CD4-positive, alpha-beta T cell treated with Interferon alpha-2 for 1 hour (primary cell): ENCODE measurements at places on chromosomes 2 and 18.

DNA sequence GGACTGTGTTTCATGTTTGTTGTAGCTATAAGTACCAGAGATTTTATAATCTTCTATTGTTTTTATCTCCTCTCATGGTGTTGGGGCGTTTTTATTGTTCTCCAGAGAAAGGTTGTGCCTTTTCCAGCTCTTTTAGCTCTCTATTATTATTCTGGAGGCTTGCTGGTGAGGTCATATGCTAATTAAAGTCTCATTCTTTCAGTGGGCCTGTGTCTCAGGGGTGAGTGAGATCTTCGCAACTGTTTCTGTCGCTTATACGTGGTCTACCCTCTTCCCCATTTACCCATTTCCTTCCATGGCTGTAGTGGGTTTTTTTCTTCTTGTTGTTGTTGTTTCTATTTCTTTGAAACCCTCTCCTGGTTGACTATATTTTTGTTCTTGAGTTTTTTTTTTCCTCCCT lies 584.9 kb downstream of the TMEM182 start:
- DNase-seq, result no peak

- no peak for DNase-seq
Observed at GRCh38 chr2:127124426-127124825, 17.5 kb upstream of the BIN1 start.

- DNase-seq, result no peak
Observed at GRCh38 chr2:95332036-95332435, 34.9 kb downstream of the KCNIP3 start.

GRCh38 chr18:72634500-72634899 lies 90.4 kb upstream of the CBLN2 start:
- DNase-seq, result no peak

DNA sequence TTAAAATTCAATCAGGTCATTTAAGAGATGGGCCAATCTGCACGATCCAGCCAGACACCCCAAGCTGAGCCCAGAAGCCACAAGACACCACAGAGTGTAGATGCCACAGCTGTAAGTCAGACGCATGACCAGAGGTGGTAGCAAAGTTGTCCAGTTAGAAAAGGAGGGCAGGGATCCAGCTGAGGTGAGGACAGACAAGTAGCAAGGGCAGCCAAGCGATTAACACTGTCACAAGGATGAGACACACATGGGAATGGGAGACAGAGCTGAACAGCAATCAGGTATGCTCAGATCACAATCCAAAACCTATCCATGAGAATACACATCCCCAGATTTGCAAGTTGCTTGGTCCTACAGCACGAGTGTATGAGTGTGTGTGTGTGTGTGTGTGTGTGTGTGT lies 143.4 kb upstream of the STK17B start:
- DNase-seq, result no peak

DNA sequence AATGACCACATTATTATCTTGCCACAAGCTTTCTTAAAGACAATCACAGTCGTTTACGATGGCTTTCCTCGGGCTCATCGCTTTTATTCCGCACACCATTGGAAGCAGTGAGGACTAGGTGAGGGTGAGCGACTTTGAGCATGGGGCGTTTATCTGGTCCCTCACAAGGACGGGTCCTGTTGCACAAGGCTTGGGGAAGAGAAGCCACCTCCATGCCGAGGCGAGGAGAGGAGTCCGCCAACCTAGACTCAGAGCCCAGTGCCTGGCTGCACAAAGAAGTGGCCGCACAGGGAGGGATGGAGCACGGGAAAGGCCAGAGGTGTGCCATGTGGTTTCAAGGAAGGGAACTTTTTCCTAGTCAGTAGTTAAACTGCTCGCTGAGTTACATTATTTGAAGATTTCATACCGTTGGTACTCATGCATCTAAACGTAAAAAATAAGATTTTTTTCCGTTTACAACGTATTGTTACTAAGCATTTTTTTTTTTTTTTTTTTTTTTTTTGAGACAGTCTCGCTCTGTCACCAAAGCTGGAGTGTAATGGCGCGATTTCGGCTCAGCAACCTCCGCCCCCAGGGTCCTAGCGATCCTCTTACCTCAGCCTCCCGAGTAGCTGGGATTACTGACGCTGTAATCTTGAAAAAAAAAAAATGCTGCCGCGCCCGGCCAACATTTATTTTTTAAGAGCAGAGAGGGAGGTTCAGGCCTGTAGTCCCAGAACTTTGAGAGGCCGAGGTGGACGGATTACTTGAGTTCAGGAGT lies 849 bp upstream of the CYP27C1 start:
- DNase-seq, result no peak

GRCh38 chr2:102703748-102704147 lies 58.1 kb upstream of the TMEM182 start:
- peak; percentile 9 for DNase-seq

DNA sequence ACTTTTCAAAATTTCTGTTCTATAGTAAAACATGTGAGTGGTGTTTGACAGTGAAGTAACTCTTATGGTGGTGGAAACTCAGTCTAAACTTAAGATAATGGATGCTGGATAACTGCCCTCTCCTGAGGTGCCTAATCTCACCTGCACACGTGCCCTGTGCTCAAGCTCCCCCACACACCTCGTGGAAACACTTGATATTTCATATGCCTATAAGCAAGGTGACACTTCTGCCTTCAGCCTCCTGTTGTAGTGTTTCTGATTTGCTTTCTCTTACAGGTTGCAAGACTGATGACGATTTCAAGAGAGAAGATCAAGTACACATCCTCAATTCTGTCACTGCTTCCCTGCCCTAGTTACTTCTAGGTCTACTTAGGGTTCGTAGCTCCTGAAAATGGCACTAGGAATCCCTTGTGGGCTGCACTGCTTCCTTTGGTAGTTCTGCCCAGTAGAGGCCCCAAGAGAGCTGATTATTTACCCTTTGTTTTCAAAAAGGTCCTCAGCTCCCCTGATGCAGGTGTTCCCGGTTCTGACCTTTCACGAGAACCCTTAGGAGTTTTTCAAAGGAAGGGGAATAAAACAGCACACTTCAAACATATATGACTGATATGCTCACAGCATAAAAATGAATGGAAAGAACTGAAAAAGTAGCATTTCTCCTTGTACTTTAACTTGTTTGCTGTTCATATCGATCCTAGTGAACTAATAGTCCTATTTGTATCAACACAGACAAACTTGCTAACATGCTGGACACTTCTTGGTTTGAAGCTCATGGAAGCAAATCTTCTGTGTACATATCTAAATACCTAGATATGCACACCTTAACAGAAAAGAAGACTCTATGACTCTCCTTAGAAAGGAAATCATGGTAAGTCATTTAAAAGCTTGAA lies 6.7 kb downstream of the CAVIN2 start:
- DNase-seq, result no peak

GRCh38 chr2:96867756-96868554 lies 1.9 kb downstream of the SEMA4C start:
- no peak for DNase-seq

DNA sequence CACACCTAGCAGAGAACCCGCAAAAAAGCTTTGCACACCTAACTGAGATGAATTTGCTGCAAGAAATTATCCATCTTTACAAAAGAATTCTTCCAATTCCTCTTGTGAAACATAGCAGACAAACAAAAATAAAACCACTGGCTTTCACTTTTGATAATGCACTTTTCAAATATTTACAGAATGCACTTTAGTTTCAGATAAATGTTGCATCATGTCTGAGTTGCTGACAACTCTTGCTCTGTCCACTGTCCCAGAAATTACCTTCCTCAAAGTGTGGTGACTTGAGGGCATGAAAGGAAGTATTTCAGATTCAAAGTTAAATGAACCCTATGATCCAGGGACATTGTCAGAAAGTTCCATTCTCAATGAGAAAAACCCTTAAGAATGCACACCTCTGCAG lies 256.2 kb upstream of the PARD3B start:
- no peak for DNase-seq

DNA sequence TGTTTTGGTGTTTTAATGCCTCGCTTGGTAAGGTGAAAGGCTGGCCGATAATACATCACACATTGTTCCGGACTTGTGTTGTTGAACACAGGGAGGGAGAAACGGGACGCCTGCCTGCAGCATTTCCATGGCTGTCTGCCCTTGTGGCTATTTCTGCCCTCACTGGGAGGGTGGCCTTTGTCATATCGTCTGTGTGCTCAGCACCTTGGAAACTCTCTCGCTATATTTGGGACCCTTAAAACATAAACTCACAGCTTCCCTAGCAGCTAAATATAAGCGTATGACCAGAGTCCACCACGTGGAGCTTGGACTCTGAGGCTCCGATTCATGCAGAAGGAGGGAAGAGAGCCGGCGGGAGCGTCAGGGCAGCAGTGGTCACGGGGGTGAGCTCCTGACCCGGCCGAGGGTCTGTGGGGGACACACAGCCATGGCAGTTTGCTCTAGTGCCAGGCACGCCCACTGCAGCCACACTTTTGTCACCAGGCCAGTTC lies 111.7 kb downstream of the SH3BP4 start:
- DNase-seq, result no peak

DNA sequence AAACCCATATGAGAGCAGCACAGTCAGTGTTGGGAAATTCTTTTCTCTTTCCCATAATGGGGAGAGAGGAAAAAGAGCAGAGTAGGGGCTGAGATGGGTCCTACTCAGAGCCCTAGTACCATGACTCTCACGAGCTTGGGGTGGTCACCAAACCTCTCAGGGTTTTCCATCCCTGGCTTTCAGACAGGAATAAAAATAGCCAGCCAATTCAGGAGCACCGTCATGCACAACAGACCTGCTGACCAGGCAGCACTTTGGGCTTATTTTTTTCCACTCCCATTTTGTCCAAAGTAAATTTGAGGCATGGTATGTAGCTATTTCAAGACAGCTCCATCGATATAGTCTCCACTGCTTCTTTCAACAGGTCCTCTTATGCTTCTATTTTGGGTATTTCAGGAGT lies 86.4 kb downstream of the TGFA start:
- no peak for DNase-seq

DNA sequence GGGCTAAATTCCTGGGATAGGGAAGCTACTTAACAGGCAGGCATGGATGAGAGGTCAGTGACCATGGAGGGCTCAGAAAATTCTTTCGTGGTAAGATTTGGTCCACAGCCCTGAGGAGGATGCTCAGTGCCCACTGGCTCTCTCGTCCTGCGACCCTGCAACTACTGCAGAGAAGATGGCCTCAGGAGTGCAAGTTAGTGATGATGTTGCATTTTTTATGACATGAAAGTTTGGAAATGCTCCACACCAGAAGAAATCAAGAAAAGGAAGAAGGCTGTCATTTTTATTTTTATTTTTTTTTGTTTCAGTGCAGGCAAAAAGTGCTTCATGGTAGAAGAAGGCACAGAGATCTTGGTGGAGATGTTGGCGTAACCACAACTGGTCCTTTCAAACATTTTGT lies 238.6 kb upstream of the PARD3B start:
- DNase-seq, result no peak

GRCh38 chr18:78523850-78524249 lies 455.8 kb upstream of the SALL3 start:
- DNase-seq, result no peak

DNA sequence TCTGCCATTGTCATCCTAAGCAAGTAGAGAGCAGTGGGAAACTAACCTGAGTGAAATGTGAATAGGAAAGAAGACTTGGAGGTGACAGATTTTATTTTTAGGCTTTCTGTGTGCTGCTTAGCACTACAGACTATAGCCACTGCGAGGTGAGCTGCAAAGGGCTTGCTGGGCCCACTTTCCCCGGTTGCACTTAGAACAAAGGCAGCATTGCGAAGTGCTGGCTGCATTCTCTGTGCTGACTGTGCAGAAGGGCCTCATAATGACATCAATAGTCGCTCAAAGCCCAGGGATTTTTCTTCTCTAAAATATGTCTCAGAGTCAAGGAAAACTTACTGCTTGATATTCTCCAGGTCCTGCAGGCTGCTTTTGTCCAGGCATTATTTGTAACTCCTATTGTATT lies 592.1 kb downstream of the TDRD15 start:
- DNase-seq, result no peak

DNA sequence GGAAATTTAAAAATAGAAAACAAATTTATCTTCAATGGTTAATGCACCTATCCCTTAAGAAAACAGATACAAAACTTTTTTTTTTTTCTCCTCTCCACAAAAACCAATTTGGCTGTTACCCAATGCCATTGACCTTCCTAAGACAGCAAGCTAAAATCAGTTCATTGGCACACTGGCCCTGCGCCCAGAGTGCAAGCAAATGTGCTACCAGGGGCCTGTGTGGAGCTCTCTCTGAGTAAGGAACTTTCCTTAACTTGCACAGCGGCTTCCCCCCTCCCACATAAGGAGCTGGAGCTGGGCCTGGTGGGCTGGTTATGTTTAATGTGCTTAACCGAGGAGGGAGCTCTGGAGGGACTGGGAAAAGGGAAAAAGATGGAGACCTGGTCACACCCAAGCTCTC lies 17.6 kb upstream of the POU3F3 start:
- no peak for DNase-seq

DNA sequence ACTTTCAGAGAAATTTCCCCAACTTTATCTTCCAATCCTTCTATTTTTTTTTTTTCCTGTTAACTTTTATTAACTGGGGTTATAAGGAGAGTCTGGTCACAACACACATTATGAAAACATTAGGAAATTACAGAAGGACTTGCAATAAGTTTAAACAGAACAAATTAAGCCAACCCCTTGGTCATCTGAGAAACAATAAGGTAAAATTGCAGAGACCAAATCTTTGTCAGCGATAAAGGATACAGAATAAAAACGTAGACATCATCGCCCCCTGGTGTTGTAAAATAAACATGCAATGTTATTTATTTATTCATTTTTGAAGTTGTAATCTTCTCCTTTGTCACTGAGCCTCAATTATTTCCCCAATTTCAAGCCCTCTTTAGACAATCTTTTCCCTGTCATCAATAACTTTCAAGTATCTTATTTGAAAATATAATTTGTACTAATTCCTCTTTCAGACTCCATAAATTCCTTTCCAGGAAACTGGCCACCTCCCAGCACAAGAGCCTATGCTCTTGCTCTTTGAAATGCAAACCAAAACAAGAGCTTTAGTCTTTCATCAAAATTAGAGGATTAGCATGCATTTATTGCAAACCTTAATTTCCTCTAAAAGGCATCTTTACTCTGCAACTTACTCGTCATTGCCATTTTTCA lies 19.5 kb downstream of the G6PC2 start:
- DNase-seq, result no peak

DNA sequence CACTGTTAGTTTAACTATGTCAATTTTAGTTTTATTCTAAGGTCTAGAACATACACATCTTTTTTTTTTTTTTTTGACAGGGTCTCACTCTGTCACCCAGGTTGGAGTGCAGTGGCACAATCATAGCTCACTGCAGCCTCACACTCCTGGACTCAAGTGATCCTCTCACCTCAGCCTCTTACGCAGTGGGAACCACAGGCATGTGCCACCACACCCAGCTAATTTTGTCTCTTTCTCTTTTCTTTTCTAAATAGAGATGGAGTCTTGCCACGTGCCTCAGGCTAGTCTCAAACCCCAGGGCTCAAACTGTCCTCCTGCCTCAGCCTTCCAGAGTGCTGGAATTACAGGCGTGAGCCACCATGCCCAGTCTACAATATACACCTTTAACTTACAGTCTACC lies 69.5 kb upstream of the CHRNA1 start:
- no peak for DNase-seq

DNA sequence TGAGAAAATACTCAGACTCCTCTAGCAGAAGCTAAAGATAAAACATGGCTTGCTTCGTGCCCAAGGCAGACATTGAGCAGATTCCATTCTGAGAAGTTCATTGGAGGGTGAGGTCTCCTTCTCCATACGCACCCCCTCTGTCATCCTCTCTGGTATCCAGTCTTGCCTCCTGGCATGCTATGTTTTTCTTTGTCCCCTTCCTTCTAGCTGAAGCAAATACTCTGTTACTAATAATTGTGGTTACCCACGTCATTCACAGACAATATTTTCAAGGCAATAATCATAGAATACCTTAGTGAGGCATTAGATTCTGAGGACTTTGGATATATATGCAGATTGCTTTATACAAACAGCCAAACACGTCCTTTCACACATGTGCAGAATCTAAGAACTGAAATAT lies 66.2 kb upstream of the KLF7 start:
- no peak for DNase-seq
